ENCODE measurements at places on chromosomes 6 and 20. TPM values are rescaled to one million over a fixed set of nuclear protein-coding genes. Genes with fewer than 3 reads are reported as not detected.

The WFDC5 gene
- not detected for total RNA-seq

The MRAP2 gene
- total RNA-seq = not detected

DNA sequence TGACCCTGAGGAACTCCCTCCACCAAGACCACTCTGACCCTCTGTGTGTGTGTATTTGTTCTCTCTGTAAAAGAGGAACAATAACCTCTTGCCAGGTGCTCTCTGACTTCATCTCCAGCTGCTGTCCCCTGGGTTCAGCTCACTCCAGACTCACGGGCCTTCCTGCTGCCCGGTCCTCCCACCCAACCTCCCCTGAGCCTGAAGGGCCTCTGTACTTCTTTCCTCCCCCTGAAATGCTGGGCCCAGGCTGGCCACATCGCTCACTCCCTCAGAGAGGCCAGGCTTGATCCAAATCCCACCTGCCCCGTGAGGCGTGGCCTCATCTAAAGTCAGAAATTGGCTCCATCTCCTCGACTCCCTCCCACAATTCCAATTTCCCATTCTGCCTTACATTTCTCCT, 202.4 kb downstream of the PRKN start:
- no peak for DNase-seq

DNA sequence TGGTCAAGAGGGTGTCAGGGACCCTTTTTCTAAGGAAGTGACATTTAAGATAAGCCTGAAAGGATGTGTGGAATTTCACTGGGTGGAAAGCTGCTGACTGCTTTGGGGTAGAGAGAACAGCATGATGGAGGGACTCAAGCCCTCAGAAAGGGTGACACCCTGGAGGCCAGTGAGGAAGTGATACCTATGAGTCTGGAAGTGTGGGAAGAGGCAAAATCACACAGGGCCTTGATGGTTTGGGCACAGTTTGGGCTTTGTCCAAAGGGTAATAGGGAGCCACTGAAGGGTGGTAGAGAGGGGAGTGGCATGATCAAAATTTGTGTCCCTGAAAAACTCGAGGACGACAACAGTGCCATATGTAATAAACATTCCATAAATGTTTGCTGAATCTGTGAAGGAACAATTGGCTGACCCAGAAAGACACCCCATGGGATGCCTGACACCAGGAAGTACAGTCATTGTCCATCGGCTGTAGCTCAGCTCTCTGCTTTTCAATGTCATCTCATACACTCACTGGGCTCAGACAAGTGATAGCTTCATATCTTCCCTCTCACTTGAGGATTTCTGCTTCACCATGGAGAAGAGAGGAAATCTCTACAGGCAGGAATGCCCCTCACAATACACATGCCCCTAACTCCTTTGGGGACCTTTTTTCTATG, 21.3 kb downstream of the CASS4 start:
- no peak for DNase-seq

DNA sequence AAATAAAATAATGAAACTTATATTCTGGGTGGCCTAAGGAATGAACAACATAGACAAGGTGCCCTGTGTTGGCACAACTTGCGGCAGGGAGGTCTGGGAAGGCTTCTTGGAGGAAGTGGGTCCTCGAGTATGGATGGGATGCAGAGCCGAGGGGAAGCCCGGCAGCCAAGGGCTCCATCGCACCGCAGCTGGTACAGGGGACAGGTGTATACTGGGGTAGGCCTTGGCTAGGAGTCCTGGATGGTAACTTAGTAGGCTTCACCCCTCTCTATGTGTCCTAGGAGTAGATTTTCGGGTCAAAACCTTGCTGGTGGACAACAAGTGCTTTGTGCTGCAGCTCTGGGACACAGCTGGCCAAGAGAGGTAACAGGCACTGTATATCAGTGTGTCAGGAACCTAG, 28.0 kb downstream of the RAB44 start:
- DNase-seq = no peak
